ENCODE measurements at places on chromosomes 6 and 20.

DNA sequence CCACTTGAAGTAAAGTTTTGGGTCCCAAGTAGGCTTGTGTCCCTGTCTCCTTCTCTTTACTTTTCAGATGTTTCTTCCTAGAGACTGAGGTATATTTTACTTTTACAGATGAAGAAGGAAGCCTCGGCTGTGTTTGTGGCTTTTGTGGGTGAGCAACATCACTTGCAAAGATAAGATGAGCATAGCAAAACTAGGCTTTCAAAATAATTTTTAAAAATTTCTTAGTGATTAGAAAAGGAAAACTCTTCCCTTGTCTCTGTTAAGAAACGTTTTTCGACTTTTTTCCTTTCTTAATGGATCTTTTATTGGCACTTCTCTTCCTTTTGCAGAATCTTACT lies 7.6 kb downstream of the PTPN1 start:
- DNase-seq: no peak

- DNase-seq: no peak
Measured at GRCh38 chr6:116218172-116218633, 35.7 kb downstream of the TSPYL4 start.

- DNase-seq: no peak
Measured at GRCh38 chr6:36979347-36979742, 6.7 kb downstream of the MTCH1 start.

- no peak for DNase-seq
Measured at GRCh38 chr6:88445188-88445965, 279.2 kb upstream of the CNR1 start.

- no peak for DNase-seq
Measured at GRCh38 chr6:6591778-6592465, 3.4 kb downstream of the LY86 start.

GRCh38 chr6:71333697-71334096 lies 45.1 kb downstream of the OGFRL1 start:
- DNase-seq: no peak

GRCh38 chr20:33291830-33292355 lies 8.9 kb downstream of the BPIFB1 start:
- peak; percentile 53 for DNase-seq

DNA sequence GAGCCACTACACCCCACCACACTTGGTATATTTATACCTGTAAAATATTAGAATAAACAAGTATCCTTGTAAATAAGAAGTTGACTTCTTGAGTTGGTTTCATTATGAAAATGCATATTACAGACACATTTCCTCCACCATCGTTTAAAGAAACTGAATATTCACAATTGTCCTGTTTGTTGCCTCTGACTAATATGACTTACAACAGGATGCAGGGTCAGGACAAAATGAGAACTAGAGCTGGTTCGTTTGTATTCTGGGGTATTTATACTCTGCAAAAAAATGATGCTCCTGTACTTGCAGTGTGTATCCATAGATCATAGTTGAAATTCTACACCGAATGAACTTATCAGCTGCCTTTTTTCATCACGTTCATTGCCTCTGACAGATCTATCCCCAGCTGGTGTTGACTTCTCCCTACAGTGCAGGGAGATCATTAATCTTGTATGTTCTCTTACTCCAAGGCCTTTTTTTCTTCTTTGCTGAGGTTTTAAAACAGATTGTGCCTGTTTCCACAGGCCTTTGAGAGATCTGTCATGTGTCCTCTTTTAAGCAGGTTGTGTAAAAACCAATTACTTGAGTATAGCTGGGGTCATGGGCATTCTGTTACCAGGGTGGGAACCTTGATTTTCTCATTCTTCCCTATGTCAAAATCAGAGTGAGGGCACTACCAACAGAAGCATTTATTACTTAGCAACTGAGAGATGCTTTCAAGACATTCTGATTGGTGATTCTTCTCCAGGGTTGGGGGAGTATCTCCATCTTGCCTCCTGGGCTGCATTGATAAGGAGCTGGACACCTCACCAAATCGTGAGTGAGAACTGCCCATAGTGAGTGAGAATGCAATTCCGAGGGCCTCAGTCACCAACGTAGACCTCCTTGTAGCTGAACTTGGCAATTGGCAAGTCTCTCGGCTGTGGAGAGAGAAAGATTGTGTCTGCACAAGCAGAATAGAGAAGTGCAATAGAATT lies 78.8 kb upstream of the CD83 start:
- no peak for DNase-seq

DNA sequence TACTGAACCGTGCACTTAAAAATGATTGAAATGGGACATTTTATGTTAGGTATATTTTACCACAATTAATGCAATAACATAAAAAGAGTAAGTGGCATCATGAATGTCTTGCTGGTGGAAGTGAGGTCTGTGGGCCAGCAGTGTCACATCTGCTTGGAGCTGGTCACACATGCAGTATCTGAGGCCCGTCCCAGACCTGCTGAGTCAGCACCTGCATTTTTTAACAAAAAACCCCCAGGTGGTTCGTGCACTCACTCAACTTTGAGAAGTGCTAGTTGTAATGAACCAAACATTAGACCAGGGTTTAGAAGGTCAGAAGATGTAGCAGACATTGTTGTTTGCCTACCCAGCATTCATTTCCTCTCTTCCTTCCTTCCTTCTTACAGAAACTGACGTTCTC lies 21.0 kb downstream of the BANF2 start:
- DNase-seq: no peak

GRCh38 chr6:116737004-116737403 lies 28.5 kb downstream of the FAM162B start:
- DNase-seq: no peak

- no peak for DNase-seq
Measured at GRCh38 chr6:54846857-54847674, 495 bp downstream of the FAM83B start.

DNA sequence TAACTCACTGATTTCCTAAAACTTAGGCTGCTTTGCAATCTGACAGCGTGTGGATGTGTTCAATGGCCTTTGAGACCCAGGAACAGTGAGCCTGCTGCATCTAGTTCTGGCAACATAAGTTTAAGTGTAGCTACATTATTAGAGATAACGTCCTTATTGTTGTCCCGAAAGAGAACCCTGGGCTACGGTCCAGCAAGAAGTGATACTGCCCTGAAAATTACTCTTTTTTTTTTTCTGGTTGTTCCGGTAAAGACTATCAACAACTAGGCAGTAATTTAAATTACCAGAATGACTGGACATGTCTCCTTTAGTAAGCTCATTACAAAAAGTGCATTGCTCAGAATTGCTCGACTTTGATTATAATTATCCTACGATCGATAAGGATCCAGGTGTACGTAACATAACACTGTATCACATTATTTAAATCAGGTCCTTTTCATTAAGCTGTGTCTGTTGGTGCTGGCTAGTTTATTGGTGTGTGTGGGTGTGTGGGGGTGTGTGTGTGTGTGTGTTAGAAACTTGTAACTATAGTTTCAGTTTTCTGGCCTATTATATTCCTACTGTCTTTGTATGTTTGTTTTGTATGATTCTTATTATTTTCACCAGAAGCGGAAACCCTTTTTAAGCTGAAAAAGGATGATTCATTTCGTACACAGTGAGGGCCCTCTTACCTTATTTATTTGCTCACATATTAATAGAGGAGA lies 3.0 kb downstream of the TSHZ2 start:
- DNase-seq: no peak

GRCh38 chr6:118725944-118726343 lies 74.6 kb upstream of the CEP85L start:
- no peak for DNase-seq

DNA sequence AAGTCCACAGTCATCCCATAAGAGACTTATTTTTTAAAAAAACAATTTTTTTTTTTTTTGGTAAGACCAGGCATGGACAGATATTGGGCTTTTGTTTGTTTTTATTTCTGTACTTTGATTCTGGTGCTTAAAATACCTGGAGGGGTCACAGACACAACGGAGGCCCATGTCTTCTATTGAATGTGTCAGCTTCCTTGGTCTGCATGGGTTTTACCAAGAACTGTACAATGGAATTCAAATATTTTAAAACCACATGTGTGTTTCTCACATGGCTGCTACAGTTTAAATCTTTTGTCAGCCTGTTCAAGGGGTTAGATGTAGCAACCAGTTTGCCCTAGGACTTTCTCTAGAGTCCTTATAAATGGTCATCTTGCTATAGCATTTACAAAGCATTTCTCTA lies 139.8 kb downstream of the SOX4 start:
- no peak for DNase-seq

- no peak for DNase-seq
Measured at GRCh38 chr6:7155871-7156579, 48.3 kb downstream of the RREB1 start.

DNA sequence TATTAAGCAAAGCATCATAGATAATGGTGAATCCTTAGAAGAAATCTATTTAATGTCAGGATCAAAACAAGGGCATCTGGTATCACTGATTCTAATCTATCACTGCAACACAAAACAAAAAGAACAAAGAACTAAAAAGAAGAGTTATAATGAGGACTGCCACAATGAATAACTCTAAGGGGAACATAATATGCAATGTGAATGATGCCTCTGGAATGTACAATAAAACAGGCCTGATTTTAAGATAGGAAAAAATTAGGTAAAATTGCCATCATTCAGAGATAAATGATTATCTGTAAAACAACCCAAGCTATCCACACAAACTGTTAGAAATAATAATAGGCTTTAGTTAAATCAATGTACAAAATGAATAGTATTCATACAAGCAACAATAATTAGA lies 936.7 kb upstream of the CITED2 start:
- no peak for DNase-seq

GRCh38 chr6:39157511-39157910 lies 42.5 kb upstream of the SAYSD1 start:
- DNase-seq: no peak

GRCh38 chr6:159074120-159074684 lies 29.4 kb upstream of the TAGAP start:
- no peak for DNase-seq

GRCh38 chr6:99811636-99812035 lies 182.4 kb downstream of the MCHR2 start:
- no peak for DNase-seq

- no peak for DNase-seq
Measured at GRCh38 chr20:20333866-20334265, 34.0 kb upstream of the INSM1 start.

DNA sequence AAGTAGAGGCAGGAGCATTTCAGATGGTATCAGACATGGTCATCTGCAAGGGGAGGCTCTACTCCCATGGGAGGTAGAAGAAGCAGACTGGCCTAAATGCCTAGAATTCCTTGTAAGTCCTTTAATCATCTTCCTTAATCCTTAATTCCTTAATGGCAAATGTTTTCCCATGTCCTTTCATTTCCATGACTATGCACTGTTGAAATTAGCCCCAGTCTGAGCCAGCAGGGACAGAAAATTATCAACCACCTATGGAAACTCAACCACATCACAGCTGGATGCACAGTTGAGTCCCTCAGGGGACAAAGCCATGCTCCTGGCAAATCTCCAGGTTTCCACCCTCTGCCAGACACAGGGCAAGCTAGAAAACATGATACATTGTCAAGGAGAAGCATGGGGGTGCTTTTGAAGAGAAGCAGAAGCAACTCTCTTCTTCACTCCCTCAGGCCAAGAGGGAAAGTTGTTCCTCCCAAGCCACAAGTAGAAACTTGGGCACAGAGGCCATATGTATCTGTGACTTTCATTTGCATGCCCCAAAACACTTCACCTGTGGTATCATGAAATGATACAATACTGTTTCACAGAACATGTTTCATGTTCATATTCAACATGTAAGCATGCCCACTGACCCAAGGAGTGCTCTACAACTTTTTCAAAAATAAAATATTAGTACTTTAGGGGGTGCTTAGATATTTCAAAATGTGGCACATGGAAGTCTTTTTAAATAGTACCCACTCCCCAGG lies 683.6 kb downstream of the KIF16B start:
- DNase-seq: no peak

- no peak for DNase-seq
Measured at GRCh38 chr6:144063246-144063743, 32.1 kb downstream of the SF3B5 start.

- no peak for DNase-seq
Measured at GRCh38 chr20:52003415-52003814, 188.2 kb downstream of the ZFP64 start.

- no peak for DNase-seq
Measured at GRCh38 chr6:49849213-49849907, 17.0 kb downstream of the CRISP1 start.

DNA sequence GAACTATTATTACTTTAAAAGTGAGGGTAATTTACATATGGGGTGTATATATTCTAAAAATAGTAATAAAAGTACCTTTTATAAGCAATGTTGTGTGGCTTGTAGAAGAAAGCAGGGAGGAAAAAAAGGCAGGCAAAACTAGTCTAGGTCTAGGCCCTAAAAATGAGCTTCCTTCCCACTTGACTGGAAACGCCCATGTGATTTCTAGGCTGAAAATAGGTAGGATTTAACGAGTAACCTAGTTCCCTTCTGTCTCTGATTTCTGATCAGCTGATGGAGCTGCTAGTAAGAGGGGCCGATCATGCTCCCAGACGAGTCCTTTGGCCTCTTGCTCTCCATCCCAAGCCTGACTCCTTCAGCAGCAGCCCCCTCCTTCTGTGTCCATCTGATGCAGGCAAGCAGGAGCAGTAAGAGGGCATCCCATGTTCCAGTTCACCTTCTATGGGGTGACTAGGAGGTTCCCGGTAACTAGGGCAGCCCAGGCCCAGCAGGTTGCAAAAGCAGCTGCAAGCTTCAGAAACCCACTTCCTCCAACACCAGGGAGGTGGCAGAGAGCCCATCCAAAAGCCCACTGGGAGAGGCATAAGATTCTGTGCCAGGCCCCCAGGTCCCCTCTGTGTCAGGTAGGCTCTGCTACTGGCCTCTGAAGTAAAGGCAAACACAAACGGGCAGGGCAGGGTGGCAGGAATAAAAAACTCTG lies 24.4 kb downstream of the TBC1D20 start:
- DNase-seq: no peak

DNA sequence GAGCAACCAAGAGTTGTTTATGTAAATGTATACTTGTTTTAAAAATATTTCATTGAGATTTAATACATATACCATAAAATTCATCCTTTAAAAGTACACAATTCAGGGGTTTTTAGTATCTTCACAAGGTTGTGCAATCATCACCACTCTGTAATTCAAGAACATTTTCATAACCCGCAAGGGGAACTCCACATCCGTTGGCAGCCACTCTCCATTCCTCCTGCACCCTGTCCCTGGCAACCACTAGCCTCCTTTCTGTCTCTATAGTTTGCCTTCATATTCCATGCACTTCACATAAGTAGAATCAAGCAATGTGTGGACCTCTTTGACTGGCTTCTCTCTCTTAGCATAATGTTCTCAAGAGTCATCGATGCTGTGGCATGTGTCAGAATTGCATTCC lies 104.2 kb upstream of the PDE10A start:
- DNase-seq: no peak

GRCh38 chr20:39702701-39703349 lies 740.7 kb downstream of the DHX35 start:
- no peak for DNase-seq
